ENCODE measurements at places on chromosomes 2 and 18.

DNA sequence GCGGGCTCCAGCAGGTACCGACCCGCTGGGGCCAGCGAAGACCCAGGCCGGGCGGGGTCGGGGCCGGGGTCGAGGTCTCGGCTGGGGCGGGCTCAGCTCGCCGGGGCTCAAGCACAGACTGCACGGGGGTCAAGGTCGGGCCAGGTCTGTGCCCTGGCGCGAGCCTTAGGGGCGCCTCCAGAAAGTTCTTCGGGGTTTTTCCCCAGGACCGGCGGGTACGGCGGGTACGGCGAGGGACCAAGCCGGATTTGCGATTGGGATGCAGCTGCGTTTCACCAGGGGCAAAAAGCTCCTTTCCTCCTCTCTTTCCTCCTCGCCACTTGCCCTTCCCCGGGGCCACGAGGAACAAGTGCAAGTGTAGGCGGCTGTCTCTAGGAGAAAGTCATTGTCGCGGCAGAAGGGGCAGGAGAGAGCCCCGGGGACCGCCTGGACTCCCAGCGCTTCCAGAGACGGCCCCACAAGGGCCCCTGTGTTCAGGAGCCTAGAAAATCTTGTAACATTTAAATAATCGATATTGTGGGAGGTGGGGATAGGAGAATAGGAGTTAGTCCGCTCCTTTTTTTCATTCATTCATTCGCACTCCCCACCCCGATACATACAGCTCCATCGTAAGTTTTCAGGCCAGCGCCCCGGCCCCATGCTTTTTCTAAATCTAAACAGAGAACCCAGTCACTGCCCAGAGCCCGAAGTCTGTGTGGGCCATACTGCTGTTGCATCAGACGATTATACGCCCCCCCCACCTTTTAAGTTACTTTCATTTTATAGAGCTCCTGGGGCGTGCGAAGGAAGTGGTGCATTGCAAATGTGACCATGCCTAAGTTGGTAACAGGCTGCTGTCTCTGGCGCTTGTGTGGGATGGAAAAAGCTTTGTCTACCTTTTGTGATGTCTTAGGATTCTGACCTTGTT lies 679 bp downstream of the PMAIP1 start:
- DNase-seq = peak; percentile 65

GRCh38 chr18:3886575-3887322 lies 436.8 kb downstream of the TGIF1 start:
- DNase-seq = no peak

GRCh38 chr2:156405586-156405985 lies 30.6 kb upstream of the GPD2 start:
- DNase-seq = no peak

DNA sequence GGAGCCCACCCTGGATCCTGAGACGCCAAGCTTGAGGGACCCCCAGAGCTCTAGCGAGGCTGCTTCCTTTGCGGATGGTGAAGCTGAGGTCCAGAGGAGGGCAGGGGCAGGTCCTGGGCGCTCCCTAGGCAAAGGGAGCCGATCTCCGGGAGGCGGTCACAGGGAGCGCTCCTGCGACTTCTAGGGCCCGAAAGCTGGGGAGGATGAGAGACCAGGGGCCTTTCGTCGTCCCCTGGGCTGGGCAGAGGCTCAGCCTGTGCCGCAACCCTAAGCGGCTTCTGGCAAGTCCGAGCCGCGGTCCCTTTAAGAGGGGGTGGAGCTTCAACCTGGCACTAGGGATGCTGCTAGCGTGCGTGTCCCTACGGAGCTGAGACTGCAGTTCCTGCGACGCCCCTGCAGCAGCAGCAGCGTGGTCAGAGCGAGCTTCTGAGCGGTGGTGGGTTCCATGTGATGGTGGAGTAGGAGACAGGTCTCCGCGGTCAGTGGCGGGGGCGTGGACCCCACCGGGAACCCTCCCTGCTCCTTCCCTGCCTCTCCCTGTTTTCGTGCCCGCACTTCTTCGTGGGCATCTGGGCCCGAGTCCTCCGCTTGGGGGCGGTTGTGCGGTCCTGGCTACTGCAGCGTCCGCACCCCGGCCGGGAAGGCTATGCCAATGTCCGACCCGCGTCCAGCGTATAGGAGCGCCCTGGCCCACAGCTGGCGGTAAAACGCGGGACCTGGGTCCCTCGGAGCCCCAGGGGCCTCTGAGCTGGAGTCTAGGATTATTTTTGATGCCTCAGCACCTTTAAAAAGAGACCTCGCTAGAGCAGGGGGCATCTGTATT lies 154.6 kb downstream of the CCDC74A start:
- DNase-seq = peak; percentile 54

DNA sequence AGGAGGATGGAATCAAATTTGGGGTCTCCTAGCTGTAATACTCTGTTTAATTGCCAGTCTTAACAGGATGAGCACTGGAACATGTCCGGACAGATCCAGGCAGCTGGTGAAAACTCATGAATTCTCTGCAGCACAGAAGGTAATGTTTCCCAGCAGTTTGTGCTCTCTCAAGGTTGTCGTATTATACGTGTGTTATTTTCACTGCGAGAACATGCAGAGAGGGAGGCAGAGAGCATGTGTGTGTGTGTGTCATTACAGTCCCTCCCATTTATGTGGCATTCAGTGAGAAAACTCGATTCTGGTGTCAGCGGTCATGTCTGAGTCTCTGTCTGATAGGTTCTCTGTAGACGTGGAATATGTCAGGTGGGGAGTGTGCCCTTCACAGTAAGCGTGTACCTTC lies 150.2 kb upstream of the POU3F3 start:
- no peak for DNase-seq

- DNase-seq = no peak
Measured at GRCh38 chr18:61637319-61637718, 255.5 kb downstream of the RNF152 start.

DNA sequence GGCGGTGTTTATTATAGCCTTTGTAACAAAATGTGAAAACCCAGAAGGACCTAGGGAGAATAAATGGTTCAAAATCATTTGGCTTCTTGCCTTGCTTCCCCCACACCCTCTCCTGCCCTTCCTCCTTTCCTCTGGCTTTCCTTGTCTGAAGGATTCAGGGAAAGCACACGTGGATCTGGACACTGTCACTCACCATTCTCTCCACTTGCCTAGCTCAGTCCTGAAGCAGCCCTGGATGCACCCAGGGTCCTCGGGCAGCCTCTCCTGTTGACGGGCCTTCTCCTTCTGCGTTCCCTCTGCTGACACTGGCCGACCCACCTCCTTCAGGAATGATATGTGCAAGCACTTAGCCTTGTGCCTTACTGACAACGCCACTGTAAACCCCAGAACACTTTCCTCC lies 68.4 kb downstream of the FAM210A start:
- no peak for DNase-seq

DNA sequence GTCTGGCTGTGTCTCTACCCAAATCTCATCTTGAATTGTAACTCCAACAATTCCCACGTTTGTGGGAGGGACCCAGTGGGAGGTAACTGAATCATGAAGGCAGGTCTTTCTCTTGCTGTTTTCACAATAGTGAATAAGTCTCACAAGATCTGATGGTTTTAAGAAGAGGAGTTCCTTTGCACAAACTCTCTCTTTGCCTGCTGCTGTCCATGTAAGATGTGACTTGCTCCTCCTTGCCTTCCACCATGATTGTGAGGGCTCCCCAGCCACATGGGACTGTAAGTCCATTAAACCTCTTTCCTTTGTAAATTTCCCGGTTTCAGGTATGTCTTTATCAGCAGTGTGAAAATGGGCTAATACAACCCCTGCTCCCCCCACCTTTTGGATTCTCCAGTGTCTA lies 23.8 kb downstream of the VWA3B start:
- DNase-seq = no peak

- no peak for DNase-seq
Measured at GRCh38 chr2:216768908-216769411, 73.6 kb upstream of the IGFBP5 start.

DNA sequence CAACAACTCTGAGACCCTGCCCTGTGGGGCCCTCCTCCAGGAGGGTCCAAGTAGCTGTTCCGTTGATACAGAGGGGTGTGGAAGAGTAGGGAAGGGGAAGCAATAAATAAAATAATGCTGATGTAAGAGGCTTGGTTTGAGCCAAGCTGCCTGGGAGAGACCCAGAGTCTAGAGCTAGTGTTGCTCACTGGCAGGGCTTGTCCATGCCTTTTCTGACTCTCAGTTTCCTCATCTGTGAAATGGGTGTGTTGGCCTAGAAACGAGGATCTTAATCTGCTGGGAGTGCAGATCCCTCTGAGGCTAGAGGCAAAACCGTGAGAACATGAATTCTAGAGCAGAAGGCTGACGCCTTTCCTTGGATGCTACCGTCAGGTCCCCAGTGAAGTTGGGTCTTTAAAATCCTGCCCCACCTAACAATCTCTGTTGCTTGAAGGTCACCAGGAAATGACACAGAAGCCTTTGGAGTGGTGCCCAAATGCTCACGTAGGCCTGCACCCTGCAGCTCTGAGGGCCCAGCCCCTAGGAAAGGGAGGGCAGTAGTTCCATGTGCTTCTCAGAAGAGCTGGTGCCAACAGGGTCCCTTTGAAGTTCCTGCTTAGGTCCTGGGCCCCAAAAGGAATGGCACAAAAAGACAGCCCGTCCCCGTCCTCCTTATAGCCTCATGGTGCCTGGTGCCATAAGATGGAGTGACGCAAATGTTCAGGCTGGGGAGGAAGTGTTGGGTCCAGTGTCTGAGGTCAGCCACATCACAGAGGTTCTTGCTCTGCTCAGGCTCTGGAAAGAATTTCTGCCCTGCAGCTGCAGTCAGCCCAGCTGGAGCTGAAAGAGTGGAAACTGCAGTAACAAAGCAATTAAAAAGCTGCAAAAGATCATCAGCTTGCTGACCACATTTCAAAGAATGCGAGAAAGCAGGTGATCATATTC lies 73.2 kb upstream of the SMAD2 start:
- DNase-seq = no peak

DNA sequence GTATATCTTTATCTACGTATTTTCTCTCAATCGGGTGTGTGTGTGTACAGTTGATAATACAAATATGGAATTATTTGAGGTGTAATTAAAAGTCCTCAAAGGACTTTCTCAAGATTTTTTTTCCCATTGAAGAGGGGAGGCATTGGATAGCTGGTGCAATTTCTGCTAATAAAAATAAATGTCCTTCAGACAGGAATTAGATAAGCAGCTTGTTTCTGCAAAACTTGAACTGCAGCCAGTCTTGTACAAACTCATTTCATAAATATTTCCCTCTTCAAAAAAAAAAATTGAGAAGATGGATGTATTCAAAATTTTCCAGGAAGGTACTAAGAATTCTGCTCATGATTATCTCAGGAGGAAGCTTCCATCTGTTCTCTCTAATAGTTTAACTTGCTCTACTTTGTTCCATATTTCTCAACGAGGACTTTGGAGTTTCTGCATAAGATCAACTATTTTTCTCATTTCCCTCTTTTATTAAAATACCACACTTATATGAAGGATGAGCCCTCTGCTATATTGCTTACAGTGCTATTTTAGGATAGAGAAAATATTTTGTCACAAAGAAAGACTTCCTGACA lies 33.0 kb upstream of the GLS start:
- DNase-seq = no peak

GRCh38 chr2:31828891-31829290 lies 181.9 kb downstream of the MEMO1 start:
- DNase-seq = no peak

DNA sequence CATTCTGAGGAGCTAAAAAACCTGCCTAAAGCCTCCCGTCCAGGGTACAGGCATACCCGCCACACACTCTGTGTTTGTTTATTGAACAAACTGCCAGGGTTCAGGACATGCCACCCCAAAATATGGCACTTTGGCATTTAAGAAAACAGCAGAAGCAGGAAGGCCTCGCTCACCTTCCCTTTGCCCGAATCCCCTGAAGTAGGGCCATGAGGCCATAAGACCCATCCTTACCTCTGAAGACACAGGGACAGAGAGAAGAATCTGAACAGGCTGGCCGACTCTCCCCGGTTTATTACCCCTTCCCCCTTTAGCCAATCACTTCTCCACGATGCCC lies 1.7 kb upstream of the NEURL3 start:
- no peak for DNase-seq

GRCh38 chr2:40357667-40358066 lies 94.2 kb downstream of the SLC8A1 start:
- DNase-seq = no peak

- no peak for DNase-seq
Measured at GRCh38 chr18:56333839-56334238, 304.6 kb downstream of the TXNL1 start.

- DNase-seq = no peak
Measured at GRCh38 chr2:120933693-120934573, 198.3 kb downstream of the GLI2 start.

DNA sequence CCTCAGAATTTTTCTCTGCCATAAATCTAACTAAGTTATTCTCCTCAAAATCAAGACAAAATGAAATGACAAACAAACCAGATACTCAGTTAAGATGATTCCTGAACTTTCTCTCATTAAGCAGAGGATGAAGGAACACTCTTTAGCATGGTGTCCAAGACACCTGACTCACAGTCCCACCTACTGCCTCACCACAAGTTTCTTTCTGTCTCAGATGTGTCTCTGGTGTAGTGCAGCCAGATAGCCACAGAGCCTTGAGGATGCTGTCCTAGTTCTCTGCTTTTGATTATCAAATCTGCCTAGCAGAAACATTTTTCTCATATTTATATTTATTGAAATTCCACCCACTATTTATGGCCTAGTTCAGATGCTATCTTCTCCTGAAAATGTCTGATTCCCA lies 103.6 kb upstream of the TMEM200C start:
- no peak for DNase-seq

- DNase-seq = no peak
Measured at GRCh38 chr2:11330457-11331142, 13.8 kb downstream of the ROCK2 start.

GRCh38 chr18:56869189-56869777 lies 218.1 kb downstream of the WDR7 start:
- DNase-seq = no peak

- DNase-seq = no peak
Measured at GRCh38 chr2:175478096-175478768, 296.7 kb upstream of the ATP5MC3 start.

DNA sequence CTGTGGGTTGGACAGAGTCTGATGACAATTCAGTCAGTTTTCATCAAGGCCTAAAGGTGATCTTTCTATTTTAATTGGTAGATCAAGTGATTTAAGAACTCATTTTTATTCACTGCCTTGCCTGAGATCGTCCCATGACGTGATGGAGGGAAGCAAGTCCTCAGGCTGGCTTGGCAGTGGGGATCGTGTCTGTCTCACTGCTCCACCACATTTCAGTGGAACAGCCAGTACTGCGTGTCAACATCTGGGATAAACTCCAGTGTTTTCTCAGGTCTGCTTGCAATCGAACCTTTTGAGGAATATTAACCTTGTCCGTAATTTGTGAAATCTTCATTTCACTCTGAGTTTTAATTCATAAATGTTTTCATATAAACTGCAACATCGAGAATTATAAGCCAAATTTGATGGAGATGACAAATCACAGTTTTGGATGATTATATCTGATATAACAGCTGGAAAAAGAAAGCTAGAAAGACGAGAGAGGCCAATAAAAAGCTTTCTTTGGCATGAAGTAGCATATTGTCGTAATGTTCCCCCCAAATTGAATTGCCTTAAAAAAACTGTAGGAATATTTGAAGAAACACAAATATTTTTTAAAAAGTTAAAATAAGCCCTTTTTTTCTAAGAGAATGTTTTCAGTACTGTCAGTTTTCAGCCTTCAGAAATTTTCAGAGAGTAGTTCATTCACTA lies 414.7 kb upstream of the SPRED2 start:
- no peak for DNase-seq
